NCI-H1105 (cell line): ENCODE measurements at places on chromosomes 16 and 17.

DNA sequence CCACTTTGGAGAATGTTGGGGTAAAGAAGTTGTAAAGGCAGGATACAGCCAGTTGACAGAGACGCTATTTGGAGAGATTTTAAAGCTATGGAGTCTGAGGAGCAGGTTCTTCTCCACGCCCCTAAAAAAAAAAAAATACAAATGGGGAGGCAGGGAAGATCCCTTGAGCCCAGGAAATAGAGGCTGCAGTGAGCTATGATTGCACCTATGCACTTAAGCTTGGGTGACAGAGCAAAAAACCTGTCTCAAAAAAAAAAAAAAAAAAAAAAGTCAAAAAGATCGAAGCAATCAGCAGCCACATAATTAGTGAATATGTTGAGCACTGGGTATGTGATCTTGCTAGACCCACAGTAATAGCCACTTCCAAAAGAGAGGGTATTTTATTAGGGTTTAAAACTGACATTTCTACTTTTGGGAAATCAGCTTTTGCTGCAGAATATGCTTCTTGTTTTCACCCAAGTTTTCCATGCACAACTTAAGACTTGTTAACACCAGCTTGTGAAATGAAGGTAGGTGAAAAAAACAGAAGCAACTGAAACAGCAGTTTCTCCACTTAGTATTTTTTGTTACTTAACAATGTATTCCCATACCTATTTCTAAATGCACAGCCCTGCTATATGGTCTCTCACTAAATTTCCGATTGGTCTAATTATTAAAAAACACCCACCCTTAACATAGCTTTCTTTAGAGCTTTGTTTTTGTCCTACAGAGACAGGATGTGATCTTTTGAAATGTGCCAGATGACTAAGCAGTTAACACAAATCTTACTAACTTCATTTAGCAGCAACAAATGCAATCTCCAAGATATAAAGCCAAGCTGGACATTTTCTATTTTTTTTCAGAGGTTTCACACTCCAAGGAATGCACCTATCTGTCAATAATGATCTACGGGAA, 2.5 kb upstream of the ARL6IP1 start:
- DNase-seq = no peak

DNA sequence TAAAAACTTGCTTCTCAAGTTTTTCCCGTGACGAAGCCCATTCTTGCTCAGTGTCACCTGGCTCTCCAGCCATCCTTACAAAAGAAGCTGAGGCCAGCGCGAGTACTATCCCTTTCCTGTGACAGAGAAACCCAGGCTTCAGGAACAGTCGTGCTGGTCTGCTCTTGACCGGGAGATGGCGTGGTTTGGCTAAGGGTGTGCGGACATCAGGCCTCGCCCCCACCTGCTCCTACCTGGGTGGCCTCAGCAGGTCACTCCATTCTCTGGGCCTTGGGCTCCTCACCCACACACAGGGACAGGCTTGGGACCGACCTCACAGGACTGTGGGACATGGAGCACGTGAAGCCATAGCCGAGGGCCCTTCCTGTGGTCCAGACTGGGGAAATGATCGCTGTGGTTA, 75.2 kb upstream of the CIBAR2 start:
- no peak for DNase-seq

GRCh38 chr16:53803451-53803850, 99.5 kb downstream of the FTO start:
- no peak for DNase-seq

DNA sequence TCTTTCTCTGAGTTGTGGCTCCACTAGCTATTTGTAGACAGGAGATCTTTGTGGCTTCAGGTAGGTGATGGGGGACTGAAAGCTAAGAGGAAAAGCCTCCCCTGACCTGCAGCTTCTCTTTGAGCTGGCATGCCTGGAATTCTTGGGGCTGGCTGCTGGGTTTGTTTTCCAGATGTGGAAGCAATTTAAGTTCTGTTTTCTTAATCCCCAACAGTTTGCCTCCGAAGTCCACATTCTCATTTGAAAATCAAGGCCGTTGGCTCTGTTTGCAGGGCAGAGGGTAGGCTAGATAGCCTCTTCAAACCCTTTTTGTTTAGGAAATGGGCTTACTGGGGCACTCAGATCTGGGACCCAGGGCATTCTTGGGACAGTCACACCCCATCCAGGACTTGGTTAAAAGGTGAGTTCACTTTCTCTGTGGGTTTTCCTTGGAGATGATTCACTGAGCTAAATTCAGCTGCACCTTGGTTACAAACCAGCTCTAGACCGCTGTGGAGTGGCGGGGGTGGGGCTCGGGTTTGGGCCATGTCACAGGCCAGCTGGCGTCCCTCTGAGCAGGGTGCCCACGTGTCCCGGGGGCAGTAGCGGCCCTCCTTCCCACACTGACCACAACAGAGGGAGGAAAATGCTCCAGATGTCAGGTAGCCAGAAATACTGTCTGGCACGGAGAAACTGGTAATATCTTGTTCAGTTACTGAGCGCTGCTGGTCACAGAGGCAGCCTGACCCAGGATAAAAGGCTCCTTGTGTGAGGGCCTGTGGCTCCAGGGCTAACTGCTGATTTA, 108.5 kb downstream of the RAB11FIP4 start:
- DNase-seq = no peak

DNA sequence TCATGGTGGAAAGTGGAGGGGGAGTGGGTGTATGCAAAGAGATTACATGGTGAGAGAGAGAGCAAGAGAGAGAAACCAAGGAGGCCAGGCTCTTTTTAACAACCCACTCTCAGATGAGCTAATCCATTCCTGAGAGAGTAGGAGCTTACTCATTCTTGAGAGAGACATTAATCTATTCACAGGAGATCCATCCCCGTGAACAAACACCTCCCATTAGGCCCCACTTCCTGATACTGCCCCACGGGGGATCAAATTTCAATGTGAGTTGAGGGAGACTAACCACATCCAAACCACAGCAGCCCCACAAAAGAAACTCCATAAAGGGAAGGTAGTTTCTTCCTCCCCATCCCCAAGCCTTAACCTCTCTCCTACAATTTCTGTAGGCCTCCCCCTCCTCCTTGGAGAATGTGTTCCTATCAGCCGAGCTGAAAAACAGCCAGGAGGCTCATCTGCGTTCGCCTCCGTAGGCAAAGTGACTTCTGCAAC, 450.0 kb downstream of the NPIPA7 start:
- no peak for DNase-seq

DNA sequence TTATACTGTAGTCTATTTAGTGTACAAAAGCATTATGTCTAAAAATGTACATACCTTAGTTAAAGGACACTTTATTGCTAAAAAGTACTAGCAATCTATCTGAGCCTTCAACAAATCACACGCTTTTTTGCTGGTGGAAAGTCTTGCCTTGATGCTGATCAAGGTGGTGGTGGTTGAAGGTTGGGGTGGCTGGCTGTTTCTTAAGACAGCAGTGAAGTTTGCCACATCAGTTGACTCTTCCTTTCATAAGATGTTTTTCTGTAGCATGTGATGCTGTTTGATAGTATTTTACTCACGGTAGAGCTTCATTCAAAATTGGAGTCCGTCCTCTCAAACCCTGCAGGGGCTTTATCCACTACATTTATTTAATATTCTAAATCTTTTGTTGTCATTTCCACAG, 8.6 kb downstream of the ADGRG5 start:
- DNase-seq = no peak

DNA sequence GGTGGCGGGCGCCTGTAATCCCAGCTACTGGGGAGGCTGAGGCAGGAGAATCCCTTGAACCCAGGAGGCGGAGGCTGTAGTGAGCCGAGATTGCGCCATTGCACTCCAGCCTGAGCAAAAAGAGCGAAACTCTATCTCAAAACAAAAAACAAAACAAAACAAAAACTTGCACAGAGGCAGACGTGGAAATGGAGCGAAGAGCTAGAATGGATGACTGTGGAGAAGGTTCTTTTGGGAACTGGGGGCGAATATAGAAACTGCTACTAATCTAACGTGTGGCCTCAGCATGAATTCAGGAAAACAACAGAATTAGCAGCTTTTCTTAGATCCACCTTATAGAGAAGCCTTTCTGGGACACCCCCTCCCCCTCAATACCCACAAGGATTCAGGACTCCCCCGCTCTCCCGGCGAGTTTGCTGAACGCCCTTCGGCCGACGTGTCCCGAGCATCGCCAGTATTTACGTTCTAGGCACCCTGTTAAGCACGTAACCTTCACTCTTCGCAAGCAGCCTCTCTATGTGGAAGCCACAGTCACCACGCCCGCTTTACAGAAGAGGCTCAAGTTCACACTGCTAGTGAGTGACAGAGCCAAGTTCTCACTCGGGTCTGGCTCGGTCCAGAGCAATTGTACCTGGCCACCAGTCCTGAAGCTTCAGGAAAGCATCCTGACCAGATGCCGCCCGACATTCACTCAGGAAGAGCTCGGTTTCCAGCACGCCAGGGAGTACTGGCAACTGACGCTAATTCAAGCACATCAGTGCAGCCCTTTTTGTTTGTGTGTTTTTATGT, 13.3 kb upstream of the ABR start:
- DNase-seq = no peak

DNA sequence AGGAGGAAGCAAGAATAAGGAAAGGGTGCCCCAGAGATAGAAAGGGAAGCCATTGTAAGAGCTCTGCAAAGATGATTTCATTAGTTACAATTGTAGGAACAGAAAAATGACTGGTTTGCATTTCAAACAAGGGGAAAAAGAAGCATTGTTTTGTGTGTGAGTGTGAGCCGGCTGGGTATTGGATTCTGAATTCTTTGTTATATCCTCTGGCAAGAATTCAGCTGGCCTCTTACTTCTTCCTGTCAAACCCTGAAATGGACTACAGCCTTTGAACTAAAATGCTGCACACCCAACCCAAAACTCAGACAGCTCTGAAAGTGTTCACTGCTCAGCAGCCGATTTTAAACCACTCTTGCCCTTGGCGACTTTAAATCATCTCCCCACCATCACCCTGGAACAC, 461.3 kb downstream of the PMP22 start:
- DNase-seq = no peak

DNA sequence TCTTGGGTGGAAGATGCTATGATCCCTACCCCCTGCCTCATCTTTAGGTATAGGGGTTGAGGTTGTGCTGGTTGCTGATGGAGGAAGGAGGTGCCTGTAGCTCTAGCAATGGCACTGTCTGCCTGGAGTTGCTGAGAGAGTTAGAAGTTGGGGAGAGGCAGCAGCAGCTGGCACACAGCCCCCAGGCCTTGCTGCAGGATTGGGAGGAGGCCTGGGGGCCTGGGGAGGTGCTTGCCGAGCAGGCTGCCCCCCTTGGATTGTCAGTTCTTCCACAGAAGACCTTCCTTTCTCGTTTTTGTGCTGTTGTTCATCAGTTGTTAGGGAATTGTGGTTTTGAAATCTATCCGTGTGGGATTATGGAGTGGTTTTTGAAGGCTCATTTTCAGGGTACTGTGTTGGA, 52.9 kb downstream of the SEC14L1 start:
- DNase-seq = no peak

DNA sequence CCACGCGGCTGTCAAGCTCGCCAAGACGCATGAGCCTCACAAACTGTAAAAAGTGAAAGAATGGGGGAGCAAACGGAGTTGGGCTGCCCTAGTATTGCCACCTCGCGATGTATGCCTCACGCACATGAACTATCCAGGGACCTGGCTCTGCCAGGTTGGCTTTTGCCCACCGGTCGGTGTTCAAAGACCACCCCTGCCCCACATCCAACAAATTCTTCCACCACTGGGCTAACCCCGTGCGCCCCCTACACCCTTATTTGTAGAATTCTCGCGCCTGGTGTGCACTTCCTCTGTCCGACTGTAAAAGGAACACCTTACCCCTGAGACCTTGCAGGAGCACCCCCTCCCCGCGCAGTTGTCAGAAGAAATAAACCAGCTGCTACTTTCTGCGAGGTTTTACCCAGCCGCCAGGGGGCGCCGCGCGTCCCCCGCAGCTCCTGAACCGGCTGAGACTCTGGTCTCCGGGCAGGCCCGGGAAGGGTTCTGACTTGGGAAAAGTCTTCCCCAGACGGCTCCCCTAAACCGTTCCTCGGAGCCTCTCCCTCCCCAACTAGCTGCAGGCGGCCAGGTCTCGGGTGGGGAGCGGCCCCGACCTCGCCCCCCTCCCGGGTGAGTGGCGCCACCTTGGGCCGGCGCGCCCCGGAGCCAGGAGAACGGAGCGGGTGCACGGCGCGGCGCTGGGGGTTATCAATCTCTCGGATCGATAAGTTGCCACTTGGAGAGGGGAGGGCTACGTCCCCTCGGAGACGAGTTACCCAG, 1.7 kb upstream of the ZNF423 start:
- DNase-seq = peak; percentile 52

GRCh38 chr17:59798111-59798510, 90.7 kb downstream of the VMP1 start:
- no peak for DNase-seq

- DNase-seq = no peak
These were observed 127.1 kb downstream of the ENGASE start for GRCh38 chr17:79201536-79202227.

DNA sequence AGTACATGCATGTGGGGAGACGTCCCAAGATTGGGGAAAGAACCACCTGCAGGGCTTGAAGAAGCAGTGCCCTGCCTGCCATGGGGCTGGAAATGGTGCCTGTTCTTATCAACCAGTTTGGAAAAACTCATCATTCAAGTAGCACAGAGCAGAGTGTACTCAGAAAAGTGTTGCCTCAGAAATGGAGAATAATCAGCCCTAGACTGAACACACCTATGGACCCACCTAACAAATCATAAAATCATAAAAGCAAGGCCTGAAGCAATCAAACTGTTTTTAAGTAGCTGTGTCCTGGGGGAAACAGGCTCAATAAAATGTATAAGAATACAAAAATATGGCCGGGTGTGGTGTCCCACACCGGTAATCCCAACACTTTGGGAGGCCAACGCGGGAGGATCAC, 11.2 kb downstream of the QRICH2 start:
- DNase-seq = no peak

- DNase-seq = no peak
These were observed 1.2 kb downstream of the LAT start for GRCh38 chr16:28986046-28986445.

DNA sequence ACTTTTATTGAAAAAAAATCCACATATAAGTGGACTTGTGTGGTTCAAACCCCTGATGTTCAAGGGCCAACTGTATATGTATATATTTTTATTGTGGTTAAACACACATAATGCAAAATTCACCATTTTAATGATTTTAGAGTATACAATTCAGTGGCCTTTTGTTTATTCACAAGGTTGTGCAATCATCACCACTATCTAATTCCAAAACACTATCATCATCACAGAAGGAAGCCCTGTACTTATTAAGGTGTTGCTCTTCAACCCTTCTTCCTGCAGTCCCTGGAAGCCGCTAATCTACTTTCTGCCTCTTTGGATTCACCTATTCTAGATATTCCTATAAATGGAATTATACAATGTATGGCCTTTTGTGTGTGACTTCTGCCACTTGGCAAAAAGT, 23.0 kb downstream of the MAP2K6 start:
- no peak for DNase-seq

- no peak for DNase-seq
These were observed 41.2 kb downstream of the RAB11FIP3 start for GRCh38 chr16:466651-467050.

GRCh38 chr17:51653878-51654277, 393.5 kb downstream of the UTP18 start:
- DNase-seq = no peak
